Stimulated activated CD8-positive, alpha-beta memory T cell treated with anti-CD3 and anti-CD28 coated beads, Interleukin-4, amount 100 ng/mL, for 4 hours (primary cell): ENCODE measurements at places on chromosomes 16 and 17.

DNA sequence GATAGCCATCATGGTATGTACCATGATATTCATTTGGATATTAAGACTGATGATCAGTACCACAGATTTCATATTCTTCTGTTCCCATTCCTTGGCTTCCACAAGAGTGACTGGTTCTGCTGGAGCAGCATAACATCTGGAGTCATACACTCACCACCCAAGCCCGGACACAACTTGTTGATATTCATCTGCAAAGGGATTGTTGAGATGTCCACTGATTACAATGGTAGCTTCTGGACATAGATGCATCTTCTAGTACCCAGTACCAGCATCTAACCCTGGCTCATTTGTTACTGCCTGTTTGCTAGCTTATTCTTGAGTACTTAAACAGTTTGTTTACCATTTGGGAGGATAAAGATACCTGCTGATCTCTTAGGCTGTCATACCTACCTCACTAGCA is 235.7 kb upstream of the AXIN2 start:
- no peak for DNase-seq

DNA sequence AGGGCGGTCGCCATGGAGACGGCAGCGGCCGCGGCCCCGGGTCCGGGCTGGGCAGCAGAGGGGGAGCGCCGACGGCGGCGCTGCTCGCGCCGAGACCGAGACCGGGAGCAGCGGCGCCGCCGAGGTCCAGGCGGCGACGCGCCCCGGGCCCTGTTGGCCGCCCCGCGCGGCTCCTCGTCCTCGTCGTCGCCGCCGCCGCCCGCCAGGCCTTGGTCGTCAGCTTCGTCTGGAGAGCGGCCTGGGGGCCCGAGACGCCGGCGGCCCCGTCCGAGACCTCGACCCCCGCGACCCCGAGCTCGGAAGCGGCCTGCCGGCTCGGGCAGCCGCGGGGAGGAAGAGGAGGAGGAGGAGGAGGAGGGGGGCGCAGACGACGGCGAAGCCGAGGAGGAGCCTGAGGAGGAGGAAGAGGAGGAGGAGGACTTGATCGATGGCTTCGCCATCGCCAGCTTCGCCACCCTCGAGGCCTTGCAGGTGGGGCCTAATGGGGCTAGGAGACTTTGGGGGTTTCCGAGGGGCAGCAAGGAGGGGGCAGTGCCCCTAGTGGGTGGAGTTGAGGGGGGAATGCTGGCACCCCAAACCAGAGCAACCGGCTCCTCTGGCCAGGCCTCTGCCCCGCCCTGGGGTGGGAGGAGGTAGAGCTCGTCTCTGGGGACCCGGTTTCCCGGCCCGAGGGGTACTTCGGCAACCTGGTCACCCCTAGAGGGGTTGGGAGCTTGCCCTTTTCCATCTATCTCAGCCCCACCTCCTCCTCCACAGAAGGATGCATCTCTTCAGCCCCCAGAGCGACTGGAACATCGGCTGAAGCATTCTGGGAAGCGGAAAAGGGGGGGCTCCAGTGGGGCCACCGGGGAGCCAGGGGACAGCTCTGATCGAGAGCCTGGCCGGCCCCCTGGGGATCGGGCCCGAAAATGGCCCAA is 1.5 kb downstream of the FBRS start:
- DNase-seq, result peak; percentile 39

GRCh38 chr16:77190190-77190477 is 856 bp upstream of the MON1B start:
- DNase-seq, result no peak

DNA sequence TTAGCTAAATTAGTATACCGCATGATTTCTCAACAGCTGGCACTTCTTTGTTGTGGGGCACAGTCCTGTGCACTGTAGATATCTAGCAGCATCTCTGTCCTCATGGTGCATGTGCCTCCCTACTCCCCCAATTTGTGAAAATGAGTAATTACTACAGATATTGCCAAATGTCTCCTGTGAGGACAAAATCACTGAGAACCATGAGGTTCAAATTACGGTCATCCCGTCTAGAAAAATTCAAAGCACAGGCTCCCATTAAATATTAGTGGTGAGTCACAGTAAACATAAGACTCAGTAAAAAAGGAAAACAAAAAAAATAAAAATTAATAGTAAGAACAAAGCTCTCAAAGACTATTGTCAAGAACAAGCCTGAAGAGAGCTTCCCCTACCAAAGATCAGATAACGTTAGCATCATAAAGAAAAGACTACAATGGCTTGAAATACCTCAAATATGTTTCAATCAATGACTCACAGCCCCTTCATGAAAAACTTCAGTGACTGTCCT is 57.8 kb downstream of the STH start:
- no peak for DNase-seq

- no peak for DNase-seq
Observed at GRCh38 chr17:67162771-67163170, 82.2 kb downstream of the HELZ start.

DNA sequence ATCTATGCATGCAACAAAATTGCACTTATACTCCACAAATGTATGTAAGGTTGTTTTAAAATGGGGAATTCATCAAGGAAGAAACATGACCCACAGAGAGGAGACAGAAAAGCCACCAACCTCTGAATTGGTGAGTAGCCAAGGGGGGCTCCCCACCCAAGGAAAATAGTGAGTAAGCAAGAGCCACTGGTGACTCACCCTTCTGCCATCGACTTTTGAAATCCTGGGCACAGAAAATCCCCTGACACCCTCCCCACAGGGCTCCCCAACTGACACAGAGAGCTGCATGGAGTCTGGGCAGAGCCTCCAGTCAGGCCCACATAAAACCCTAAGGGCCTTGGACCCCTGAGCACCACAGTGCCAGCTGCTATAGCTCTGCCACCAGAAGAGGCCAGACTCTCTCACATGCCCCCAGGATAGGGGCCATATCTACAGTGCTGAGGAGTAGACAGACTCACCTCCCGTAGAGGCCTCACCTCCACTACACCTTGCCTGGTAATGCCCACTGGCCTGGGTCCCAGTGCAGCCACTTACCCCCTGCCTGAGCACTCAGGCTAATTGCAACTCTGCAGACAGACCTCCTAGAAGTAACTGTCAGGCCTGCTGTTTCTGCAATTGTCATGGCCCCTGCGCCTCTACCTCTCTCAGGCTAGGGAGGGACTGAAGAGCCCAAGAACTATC is 244.7 kb upstream of the WSB1 start:
- no peak for DNase-seq

DNA sequence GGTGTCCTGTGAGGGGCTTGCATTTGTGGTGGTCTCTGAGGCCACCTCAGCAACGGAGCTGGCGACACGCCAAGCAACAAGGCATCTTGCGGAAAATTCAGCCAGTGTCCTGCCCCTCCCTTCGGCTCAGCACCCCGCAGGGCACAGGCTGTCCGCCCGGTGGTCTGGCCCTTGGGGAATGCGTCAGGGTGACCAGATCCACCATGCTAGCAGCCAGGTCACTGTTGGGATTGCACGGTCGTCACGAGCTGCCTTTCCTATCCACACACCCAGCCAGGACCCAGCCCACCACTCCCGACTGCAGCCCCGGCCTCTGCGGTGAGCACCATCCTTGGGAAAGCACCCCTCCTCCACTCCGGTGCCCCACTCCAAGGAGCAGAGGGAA is 221.2 kb downstream of the NTN1 start:
- no peak for DNase-seq

DNA sequence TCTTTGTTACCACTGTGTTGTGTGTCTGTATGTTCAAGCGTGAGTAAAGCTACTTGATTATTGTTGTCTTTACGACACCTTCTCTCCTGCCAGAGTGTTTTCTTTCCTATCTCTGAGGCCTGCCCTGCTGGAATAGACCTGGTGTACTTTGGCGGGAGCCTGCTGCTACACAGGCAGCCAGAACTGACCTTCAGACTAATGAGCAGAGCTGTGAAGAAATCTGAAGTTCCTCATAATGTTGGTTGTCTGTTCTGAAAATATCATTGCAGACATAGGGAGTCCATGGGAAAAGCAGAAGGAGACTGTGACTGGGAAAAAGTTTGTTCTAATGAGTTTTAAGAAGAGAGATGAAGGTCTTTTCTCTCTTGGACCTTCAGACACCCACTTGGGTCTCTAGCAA is 9.8 kb downstream of the RHOT1 start:
- DNase-seq, result no peak

DNA sequence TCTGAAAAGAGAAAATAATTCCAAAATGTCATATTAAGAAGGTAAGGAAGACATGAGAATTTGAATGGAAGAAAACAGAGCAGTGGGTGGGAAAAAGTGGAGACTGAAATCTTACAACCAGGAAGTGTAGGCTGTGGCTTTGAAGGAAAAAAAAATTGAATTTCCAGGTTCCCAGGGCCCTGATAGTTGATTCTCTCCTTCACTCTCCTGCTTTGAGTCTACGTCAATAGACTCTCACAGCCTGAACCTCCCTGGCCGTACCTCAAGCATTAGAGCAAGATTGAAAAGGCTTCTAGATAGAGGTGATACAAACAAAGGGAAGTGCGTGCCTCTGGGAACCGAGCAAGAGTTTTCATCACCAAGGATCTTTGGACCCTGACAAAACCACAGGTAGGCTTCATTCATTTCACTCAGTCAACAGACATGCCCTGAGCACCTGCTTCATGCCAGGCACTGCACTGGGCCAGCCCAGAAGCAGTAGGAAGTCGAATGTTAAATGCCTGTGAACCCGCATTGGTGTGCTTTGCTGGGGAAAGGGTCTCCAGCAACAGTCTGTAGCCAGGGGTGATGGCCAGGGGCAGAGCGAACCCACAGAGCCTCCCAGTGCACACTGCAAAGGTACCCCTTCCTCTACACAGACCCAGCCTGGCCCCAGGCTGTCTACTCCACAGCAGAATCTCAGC is 163.9 kb downstream of the SLC39A11 start:
- no peak for DNase-seq

DNA sequence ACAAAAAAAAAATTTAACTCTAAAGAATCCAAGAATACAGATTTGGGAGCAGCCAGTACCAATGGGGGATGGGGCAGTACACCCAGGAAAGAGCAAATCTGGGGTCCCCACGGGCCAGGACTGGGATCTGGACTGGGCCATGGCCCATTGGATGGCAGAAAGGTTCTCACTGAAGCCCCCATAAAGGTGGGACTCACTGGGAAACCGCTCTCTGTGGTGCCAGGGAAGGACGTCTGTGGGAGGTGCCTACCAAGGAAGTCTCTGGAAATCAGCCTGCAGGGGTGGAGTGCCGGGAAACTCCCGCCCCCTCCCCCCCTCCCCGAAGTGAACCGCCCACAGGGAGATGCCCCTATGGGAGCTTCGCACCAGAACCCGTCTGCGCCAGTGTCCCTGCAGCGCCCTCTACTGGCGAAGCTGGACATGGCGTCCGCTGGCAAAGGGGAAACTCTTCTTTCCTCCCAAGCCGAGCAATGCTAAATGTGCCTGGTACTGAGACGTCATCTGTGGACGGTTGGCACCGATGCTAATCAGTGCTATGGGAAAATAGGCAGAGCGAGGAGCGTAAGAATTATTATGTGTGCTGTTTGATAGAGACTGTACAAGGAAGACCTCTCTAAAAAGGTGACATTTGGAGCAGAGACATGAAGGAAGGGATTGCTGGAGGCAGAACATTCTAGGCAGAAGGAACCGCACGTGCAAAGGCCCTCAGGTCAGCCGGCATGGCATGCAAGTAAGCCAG is 671.1 kb downstream of the WWOX start:
- DNase-seq, result peak; percentile 46

- DNase-seq, result peak; percentile 62
Observed at GRCh38 chr17:49217651-49218413, 7.3 kb downstream of the ABI3 start.

DNA sequence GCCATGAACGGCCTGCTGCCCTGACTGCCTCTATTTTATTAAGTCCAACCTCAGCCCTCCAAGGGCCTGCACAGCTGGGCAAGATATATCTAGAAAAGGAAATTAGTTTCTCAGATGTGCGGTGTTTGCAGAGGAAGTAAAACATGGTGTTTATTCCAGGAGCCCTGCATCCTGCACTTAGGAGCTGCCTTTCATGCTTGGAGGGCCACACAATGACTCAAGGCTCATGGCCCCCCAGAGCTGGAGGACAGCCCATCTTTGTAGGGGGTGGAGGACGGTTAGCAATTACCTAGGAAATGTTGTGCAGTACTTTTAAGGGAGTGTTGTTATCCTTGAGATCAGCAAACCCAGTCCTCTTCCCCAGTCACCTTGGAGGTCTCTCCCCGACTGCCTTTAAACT is 80.5 kb downstream of the COPRS start:
- DNase-seq, result no peak

- no peak for DNase-seq
Observed at GRCh38 chr16:88596483-88596882, 26.3 kb downstream of the ZC3H18 start.
